ENCODE measurements at places on chromosomes 2 and 18.

DNA sequence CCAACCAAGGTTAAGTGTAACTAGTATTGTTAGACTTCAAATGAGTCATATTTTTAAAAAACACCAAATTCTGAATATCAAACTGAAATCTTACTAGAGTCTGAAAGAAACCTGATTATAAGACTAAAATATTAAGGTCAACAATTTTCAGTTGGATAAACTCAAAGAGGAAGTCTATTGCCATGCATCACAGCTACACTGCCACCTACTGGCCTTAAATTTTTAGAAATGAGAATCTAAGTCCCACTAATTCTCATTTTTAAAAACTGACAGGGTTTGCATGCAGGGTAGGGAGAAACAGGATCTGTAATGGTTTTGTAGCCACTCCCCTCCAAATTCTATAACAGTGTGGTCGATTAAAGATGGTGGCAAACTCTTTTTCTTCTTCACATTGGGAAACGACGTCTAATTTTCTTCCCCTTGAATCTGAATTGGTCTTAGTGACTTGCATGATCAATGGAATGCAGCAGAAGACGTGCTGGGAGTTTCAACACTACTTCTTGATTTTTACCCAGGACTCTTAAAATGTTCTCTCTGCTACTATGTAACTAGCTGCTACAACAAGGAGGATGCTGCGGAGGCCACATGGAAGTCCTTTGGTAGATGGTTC, 176.1 kb upstream of the SESTD1 start:
- DNase-seq, result no peak

DNA sequence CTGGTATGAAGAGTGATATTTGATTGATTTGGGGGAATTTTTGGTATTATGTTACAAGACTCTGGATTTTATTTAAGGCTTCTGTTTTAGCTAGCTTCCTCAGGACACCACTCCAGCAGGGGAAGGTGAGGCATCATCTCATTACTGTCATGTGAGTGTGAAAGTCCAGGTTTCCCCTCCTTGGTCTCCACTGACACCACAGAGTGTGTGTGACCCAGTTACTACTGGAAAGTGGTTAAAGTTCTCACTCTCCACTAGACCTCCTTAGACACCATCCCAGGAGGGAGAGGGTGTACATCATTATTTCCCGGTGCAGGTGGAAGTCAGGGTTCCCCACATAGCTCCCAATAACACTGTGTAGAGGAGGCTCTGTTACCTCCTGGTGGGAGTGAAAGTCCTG, 35.8 kb upstream of the EPG5 start:
- DNase-seq, result no peak

- DNase-seq, result no peak
Measured at GRCh38 chr2:168149150-168149974, 98.0 kb downstream of the STK39 start.

DNA sequence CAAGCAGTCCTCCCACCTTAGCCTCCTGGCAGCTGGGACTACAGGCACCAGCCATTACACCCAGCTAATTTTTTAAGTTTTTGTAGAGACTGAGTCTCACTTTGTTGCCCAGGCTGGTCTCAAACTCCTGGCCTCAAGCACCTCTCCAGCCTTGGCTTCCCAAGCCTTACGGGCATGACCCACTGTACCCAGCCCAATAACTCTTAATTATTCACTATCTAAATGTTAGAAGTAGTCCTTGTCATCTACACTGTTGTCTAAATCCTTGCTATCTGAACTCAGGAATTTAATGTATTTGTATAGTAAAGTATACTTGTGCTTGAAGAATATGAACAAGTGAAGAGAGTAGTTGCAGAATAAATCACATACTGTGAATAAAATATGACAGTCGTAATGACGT, 37.9 kb upstream of the NBEAL1 start:
- no peak for DNase-seq

GRCh38 chr2:121058852-121059558, 226.0 kb downstream of the TFCP2L1 start:
- DNase-seq, result no peak

DNA sequence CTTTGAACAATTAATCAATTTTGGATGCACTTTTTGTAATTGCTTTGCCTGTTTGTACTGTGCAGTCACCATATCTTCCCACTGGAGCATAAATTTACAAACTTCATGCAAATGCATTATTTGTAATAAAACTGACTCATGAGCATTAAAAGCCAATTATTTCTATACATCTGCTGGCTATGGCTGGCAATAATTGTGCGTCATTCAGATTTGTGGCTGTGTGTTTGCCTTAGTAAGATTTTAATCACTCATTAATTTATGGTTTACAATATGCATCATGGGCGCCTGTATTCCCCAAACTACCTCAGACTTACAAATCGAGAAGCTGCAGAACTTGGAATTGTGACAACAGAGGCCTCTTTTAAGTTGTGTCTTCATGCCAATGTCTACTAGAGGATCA, 132.4 kb upstream of the TRIB2 start:
- no peak for DNase-seq

DNA sequence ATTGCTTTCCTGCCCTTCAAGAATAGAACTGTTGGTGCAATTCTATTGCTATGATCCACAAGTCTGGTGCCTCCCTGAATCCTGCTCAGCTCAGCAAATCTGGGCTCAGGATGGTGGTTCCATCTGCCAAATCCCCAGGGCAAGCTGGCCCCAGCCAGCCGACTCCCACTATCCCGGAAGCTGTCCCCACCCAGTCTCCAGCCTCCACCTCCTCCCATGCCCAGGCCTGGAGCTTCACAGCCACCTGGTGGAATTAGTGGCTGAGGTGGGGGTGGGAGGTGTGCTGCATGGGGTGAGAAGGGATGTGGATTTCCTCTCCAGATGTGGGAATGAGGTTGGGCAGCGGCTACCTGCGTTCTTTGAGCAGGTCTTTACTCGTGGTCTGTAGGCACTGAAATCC, 119.3 kb upstream of the SMAD2 start:
- no peak for DNase-seq

- DNase-seq, result no peak
Measured at GRCh38 chr2:120847700-120848321, 112.1 kb downstream of the GLI2 start.

GRCh38 chr2:240395896-240396622, 39.4 kb upstream of the GPC1 start:
- DNase-seq, result no peak

GRCh38 chr2:73173781-73174180, 28.6 kb upstream of the NOTO start:
- DNase-seq, result no peak

- no peak for DNase-seq
Measured at GRCh38 chr2:150473767-150474166, 13.7 kb downstream of the RND3 start.

DNA sequence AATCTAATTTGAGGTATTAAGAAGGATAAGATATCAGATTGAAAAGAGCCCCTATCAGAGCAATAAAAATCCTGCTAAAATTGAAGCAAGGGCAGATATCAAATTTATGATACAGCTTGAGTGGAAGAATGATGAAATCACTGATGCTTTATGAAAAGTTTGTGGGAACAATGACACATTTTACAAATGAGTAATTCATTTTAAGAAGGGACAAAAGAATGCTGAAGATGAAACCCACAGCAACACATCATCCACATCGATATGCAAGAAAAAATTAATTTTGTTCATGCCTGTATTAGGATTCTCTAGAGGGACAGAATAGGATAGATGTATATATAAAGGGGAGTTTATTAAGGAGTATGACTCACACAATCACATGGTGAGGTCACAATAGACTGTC, 355.6 kb upstream of the GYPC start:
- DNase-seq, result no peak

DNA sequence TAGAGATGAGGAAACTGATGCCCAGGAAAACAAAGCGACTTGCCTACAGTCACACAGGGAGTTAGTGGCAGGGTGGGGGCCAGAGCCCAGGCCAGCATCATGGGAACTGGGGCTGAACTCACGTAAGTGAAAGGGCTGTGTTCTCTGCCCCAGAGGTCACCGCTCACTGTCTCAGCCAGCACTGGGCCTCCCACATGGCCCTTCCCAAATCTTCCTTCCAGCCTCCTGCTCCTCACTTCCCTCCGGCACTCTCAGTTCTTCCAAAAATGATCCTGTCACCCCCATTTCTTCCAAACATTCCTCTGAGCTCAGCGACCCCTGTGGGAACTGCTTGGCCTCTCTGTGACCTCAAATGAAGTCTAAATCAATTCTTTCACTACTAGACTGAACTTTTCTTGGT, 90.5 kb upstream of the TMEM247 start:
- DNase-seq, result no peak

DNA sequence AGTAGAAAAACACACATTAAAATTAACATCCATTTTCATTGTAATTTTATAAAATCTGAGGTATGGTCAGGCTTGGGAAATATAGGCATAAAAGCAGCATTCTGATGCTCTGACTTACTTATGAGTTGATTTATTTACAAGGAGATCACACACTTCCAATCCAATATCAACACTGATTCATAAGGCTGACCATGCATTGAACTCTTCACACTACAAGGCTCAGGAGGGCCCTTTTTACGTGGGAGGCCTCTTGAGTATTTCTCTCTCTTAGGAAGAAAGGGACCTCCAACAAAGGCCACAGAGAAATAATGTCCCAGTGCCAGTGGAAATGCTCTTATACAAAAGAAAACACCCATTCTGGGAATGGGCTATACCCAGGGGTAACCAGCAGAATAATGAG, 222.8 kb downstream of the NAPG start:
- no peak for DNase-seq

GRCh38 chr2:151672277-151672676, 62.0 kb downstream of the NEB start:
- DNase-seq, result no peak

GRCh38 chr2:134246154-134246874, 7.6 kb upstream of the MGAT5 start:
- no peak for DNase-seq

DNA sequence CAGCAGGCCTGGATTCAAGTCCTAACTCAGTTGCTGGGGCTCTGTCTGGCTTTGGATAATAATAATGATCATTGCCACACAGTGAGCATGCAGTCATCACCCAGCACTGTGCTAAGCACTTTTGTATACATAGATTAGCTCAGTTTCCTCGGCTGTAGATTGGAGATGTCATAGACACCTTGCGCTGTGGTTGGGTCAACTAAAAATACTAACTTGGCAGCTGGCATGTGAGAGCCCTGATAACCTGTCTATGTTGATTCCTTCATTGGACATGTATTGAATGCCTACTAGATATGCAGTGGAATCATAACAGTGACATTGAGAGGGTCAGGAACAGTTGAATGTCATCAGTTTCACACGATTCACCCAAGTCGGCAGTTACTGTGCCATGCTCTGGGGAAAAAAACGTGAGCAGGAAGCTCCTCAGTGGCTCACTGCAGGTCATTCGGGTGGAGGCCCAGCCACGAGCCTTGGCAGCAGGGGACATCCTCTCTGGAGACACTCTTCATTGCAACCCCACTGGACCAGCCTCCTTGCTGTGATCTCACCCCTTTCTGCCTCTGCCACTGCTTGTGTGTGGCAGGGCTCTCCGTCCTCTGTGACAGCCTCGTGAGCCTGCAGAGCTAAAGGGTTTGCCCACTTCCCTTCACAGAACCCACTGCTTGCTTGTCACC, 85.3 kb downstream of the NPAS2 start:
- DNase-seq, result no peak

- no peak for DNase-seq
Measured at GRCh38 chr18:48218285-48219022, 190.7 kb downstream of the ZBTB7C start.

- DNase-seq, result no peak
Measured at GRCh38 chr2:58377181-58377580, 136.1 kb upstream of the FANCL start.

- no peak for DNase-seq
Measured at GRCh38 chr2:10240161-10240681, 62.5 kb upstream of the HPCAL1 start.

DNA sequence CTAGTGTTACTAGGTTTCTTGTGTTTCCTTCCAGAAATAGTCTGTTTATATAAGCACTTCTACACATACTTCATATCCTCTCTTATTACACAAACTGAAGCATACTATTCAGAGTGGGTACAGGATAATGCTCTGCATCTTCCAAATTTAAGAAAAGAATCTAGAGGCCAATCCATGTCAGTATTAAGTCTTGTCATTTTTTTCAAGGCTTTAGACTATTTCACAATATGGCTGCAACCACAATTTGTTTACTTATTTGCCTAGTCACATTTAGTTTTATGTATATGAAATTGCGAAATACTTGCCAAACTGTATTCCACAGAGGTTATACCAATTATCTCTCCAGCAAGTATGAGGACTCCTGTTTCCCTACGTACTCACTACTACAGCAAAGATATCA, 27.9 kb downstream of the IWS1 start:
- no peak for DNase-seq

DNA sequence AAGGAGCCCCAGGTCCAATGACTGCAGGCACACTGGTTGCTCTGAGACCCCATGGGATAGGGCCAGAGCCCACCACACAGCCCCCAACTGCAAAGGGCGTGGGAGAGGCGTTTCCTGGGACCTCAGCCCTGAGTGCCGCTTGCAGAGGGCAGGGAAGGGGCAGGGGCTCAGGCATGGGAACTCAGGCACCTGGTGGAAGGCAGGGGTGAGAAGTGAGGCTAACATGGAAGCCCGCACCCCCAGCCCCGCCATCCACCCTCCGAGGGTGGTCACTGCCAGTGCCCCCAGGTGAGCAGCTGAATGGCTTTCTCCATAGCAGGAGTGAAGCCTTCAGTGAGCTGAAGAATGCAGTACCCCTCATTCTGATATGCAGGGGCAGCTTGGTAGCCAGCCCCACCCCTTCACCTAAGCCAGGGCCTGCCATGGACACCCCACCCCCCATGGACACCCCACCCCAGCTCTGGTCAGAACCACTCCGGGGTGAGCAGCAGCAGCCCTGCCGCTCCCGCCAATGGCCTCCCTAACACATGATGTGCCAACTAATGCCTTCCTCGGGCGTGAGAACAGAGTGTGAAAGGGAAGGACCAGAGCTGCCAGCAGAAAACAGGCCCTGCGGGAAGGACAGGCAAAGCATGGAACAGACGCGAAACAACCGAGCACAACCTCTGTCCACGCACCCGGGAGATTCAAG, 6.6 kb downstream of the KIF1A start:
- no peak for DNase-seq

DNA sequence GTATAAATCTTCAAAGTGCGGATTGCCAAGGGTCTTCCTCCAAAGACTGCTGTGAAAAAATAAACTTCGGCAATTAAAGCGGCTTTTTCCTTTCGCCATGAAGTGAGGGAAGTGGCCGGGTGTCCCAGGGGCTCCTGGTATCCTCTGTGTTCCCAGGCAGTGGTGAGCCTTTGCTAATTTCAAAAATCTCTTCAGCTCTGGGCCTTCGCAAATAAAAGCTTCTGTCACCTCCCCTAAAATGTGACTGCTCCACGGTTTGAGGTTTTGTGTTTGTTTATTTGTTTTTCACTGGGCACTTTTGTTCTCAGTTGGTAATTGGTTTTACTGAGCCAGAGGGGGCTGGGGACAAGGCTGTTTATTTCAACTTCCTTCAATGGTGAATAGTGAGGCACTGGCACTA, 270.1 kb upstream of the POU3F3 start:
- no peak for DNase-seq

GRCh38 chr18:1062588-1062987, 157.9 kb downstream of the ADCYAP1 start:
- no peak for DNase-seq

GRCh38 chr18:49926106-49926745, 112.9 kb upstream of the ACAA2 start:
- DNase-seq, result no peak

Data from stimulated activated naive CD4-positive, alpha-beta T cell treated with Interleukin-2 at 50 U/mL for 16 hours (primary cell).